AG09309 (cell line): ENCODE measurements at places on chromosomes 12 and 14.

- no peak for DNase-seq
Observed at GRCh38 chr12:66637699-66638301, 41.1 kb downstream of the GRIP1 start.

GRCh38 chr12:27253347-27253746, 9.3 kb downstream of the STK38L start:
- DNase-seq = no peak

DNA sequence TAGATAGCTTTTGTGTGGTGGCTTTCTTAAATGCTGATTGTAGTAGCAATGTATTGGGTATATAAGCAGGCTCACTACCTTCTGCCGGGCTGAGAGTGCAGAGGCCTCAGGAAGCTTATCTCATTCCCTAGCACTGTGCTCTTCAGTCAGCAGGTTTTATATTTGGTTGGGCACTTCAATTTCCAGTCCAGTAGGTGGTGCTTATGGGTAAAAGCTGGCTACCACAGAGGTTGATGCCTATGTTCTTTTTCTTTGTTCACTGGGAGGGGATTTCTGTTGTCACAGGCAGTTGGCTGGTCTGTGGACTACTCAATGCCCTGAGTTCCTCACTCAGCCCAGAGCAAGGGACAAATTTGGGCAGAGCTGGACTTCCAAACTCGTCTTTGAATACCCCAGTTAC, 43.0 kb upstream of the GLIPR1 start:
- DNase-seq = no peak

- no peak for DNase-seq
Observed at GRCh38 chr12:121217063-121217462, 7.1 kb downstream of the P2RX4 start.

- DNase-seq = no peak
Observed at GRCh38 chr14:103537175-103537990, 8.4 kb downstream of the TRMT61A start.

DNA sequence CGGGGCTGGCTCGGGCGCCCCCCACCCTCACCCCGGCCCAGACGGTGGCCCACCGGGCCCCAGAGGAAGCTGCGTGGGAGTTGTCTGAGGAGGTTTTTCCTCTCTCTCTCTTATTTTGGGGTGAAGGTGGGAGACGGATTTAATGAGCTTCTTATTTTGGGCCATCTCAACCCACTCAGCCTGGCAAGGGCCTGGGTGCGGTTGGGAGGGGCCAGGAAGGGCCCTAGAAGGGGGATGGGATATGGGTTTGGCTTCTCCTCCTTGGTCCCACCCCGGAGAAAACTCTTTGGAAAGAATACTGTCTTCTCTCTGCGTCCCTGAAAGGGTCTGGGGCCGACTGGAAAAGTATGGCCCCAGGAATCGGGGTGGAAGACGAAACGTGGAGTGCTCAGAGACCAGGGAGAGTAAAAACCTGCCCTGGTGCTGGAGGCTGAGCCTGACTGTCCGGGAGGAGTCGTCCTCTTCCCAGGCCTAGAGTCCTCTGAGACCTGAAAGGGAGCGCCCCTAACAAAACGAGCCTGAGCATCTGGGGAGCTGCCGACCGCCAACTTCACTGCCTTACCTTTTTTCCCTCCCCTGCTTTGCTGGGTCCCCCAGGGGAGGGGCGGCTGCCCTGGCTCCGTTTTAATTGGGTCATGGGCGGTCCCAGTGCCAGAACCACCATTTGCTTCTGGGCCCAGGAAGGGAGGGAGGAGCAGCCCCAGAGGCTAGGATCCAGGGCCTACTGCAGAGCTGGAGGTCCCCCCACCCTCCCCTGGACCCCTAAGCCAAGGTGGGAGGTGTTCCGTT, 1.6 kb downstream of the MMP14 start:
- DNase-seq = no peak

GRCh38 chr14:59028476-59029202, 159.8 kb upstream of the DAAM1 start:
- peak; percentile 93 for DNase-seq

DNA sequence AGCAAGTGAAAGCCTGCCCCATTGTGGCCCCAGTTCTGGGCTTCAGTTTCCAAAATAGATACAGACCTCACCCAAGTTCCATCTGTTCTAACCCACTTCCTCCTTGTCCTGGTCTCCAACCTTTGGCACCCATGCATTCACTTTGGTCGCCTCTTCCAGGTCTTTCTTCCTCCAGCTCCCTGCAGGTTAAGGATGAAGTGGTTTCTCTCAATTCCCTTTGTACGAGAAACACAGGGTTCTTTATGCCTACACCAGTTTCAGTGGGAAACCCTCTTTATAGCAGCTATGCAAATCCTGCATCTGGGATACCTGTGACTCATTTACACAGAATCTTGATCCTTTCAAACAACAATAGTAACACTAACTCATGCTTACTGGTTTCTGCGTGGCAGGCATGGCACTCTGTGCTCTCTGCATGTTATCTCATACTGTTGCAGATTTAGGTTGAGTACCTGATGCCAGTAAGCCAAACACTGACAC, 110.6 kb upstream of the AMIGO2 start:
- peak; percentile 18 for DNase-seq

GRCh38 chr14:55427439-55427838, 13.0 kb downstream of the TBPL2 start:
- no peak for DNase-seq

DNA sequence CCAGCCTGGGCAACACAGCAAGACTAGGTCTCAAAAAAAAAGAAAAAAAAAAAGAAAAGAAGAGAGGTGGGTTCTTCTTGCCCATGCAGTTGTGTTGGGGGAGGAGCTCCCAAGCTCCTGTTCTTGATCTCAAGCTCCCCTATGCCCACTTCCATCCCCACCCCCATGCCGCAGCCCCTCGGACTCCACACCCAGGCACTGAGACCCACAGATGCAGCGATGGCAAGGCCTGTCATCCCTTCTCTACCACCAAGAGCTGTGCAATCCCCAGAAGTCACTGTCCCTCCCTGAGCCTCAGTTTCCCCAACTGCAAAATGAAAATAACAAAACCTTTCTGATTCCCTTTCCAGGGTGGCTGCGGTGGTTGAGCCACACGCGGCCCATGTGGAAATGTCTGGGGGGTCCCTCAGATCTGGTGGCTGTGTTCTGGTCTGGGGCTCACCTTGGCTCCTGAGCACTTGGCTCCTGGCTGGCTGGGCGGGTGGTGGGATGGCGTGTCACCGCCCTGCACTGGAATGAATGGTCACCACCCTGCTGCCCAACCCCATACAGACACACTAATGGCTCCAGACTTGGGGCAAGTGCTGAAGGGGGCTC, 22.6 kb upstream of the KIF26A start:
- DNase-seq = no peak
